NCI-H1092 treated with DMSO at 0.1 percent for 48 hours (cell line): ENCODE measurements at places on chromosomes 2 and 18.

DNA sequence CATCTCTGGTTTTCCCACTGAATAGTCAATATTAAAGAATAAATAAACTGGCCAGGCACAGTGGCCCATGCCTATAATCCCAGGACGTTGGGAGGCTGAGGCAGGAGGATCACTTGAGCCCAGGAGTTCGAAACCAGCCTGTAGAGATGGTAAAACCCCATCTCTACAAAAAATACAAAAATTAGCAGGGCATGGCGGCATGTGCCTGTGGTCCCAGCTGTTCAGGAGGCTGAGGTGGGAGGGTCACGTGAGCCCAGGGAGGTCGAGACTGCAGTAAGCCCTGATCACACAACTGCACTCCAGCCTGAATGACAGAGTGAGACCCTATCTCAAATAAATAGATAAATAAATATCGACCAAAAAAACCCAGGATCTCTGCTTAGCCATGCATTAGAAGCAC, 50.2 kb upstream of the BIN1 start:
- no peak for DNase-seq

DNA sequence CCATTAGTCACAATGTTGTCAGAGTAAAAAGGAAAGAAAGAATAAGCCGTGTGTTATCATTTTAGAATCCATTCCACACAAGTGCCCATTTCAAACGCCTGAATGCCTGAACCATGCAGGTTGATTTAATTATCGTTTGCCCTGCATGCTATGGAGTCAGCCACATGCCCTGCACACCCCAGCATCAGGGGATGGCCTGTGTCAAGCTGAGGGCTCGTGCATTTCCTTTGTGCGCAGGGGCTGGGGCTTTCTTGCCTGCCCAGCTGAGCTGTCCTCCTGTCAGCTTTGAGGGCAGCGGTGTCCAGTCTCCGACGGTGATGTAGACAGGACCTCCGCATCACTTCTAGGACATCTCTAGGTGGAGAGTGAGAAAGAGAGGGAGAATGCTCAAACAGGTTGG, 200.4 kb downstream of the TSN start:
- no peak for DNase-seq

GRCh38 chr2:44722026-44722625, 219.4 kb upstream of the SIX3 start:
- DNase-seq, result no peak

DNA sequence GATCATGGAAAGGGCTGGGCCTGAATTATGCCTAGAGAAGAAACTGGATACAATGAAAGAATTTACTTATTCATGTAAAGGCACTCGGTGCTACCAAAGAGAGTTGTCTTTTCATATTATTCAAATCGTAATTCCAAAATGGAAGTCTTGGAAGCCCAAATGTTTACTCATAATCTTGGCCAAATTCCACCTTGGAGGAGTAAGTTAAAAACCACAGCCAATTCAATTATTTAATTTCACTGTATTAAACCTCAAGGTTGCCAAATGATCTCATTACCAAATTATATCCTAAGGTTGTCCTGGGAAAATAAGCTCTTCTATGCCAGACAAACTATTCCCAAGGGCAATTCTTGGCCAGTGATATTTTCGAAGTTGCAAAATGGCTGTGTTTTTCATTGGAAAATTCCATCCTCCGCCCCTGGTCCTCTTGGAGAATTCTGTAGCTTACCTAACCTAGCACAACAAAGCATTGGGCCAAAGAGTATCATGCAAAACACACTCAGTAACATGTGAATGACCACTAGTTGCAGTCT, 11.1 kb upstream of the VPS4B start:
- DNase-seq, result no peak

- DNase-seq, result no peak
Observed at GRCh38 chr2:31335921-31336585, 78.5 kb downstream of the XDH start.

- DNase-seq, result no peak
Observed at GRCh38 chr2:86201671-86202335, 2.5 kb downstream of the MRPL35 start.
